ENCODE measurements at places on chromosomes 4 and X.

- no peak for DNase-seq
These were observed 10.3 kb downstream of the HADH start for GRCh38 chr4:107999932-108000539.

DNA sequence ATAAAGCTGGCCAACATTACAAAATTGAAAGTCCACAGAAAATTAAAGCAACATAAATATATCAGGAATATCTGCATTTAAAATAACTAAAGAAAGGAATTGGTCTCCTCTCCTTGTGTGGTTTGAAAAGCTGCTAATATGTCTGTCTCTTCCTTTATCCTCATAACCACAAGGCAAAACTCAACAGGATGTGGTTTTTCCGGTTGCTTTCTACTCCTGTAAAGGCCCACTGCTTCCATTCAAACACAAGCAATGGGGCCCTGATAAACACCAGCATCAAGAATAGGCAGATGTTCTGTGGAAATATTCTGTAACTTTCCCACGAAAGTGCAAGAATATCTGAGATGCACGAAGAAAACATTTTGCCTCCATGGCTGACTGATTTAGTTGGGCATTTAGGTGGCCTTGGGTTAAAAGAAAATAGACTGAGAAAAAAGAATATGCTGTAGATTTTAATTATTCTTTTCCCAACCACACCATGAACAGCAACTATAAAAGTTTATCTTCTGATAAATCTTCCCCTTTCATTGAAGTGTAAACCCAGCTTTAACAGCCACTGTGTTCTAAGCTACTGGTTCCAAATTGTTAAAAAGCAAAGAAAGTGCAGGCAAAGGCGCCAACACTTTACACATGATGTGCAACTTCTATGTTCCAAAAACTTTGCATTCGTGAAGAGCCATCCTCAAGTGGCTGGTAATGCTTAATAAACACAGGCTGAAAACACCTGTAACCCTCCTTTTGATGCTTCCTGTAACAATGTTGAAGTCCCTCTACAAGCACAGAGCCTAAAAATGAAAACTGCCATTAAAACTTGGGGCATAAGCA, 50.5 kb upstream of the NDST3 start:
- no peak for DNase-seq

DNA sequence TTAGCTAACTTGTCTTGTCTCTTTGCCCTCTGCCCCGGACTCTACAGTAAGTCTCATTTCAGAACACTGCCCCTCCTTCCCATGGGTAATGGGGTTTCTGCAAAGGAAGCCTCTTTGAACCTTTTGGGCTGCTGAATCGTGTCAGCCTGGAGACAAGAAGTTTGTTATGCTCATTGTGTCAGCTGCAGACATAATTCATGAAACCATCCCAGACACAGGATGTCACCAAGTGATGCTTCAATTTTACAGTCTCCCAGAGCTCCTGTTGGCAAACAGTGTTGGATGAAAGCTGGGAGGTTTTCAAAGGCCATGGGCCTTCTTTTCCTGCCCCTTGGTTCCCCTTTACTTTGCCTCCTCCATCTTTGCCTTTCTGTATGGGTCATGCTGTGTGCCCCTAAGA, 223.1 kb upstream of the TAPT1 start:
- no peak for DNase-seq

DNA sequence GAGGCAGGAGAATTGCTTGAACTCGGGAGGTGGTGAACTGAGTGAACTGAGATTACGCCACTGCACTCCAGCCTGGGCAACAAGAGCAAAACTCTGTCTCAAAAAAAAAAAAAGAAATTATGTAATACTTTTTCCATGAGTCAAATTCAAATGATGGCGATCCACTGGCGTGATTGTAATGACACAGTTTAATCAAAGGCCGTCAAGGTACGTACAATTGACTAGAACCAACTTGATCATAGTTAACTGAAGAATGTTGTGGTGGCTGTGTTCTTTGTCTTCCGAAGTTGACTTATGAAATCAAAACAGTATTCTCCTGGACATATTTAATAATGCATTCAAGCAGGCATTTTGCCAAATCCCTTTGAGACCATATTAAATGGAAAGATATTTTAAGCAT, 318.6 kb upstream of the FAT1 start:
- no peak for DNase-seq

DNA sequence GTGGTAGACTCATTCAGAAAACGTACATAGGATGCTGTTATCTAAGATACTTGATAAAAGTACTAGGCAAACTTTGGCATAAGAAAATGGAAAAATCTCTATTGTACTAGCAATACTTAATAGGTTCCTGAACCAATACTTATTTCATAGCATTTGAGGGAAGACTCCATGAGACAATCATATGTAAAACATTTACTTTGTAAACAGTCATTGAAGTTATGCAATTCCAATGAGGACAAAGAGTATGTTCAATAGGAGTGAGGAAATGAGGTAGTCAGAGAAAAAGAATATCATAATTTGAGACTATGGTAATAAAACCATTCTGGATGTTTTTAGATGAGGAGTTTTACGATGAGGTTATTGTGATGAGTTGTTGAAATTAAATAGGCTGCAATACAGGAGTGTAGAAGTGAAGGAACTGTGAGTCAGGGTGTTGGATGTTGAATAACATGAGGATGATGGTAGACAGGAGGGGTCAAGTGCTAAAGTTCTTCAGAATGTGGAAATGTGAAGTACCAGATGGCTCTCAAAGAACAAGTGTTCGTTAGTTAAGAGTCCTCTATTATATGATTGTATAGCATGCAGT, 397.9 kb downstream of the PPP3CA start:
- no peak for DNase-seq

GRCh38 chr4:95985051-95985450, 145.2 kb downstream of the PDHA2 start:
- peak; percentile 3 for DNase-seq

DNA sequence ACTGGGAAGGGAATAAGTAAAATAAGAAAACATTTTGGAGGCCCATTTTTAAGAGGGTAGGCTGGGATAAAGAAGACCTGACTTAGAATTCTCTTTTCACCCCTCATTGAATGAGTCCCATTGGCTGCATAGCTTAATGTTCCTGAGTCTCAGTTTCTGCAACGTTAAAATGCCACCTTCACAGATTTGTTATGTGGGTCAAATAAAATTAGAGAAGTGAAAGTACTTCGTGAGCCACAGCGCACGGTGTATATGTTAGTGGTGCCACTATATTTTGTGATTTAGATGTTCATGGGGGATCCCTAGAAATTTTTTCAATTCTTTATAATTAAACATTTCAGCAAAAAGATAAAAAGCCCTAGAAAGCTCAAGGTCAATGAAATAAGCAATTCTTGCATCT, 109.2 kb upstream of the HS3ST1 start:
- DNase-seq, result no peak

DNA sequence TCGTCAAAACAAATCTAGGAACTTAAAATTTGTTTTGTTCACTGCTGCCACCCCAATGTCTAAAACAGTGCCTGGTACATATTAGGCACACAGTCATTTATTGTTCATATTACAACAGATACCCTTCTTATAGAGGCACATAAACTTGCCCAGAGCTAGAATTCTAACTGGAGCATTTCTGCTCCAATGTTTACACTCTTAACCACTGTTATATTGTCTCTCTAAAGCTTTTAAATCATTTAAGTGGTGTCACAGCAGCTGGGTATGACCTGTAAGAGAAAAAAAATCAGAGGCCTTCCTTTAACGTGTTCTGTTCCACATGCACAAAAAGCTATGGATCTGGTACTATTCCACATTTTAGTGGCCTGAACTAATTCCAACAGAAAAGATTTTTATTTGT, 3.0 kb downstream of the UBE2D3 start:
- DNase-seq, result no peak

GRCh38 chr4:181830404-181831035, 412.7 kb upstream of the TENM3 start:
- no peak for DNase-seq

Measured in T-helper 2 cell (primary cell).